CD4-positive, alpha-beta T cell treated with Interleukin-21 for 1 hour (primary cell): ENCODE measurements at places on chromosomes 16 and 17.

DNA sequence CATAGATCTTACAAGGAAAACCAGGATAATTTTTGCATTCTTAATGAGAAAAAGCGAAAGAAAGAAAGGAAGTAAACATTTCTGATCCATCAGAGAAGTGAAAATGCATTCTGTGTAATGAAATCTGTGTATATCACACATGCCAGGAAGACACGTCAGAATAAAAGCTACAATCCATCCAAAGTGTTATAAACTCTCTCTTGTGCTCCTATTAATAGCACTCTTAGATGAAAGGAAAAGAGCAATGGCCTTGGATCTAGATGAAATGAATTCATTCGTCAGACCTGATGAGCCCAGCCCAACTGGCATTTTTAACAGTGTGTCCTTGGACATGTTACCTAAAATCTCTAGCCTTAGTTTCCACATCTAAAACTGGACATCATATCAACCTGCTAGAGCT lies 885.5 kb downstream of the CDH11 start:
- DNase-seq = no peak

- DNase-seq = no peak
Observed at GRCh38 chr16:4290236-4290830, 17.5 kb upstream of the TFAP4 start.

GRCh38 chr16:4664538-4665418 lies 28.6 kb upstream of the NUDT16L1 start:
- DNase-seq = peak; percentile 71

GRCh38 chr16:54265575-54266107 lies 20.9 kb downstream of the IRX3 start:
- DNase-seq = no peak

DNA sequence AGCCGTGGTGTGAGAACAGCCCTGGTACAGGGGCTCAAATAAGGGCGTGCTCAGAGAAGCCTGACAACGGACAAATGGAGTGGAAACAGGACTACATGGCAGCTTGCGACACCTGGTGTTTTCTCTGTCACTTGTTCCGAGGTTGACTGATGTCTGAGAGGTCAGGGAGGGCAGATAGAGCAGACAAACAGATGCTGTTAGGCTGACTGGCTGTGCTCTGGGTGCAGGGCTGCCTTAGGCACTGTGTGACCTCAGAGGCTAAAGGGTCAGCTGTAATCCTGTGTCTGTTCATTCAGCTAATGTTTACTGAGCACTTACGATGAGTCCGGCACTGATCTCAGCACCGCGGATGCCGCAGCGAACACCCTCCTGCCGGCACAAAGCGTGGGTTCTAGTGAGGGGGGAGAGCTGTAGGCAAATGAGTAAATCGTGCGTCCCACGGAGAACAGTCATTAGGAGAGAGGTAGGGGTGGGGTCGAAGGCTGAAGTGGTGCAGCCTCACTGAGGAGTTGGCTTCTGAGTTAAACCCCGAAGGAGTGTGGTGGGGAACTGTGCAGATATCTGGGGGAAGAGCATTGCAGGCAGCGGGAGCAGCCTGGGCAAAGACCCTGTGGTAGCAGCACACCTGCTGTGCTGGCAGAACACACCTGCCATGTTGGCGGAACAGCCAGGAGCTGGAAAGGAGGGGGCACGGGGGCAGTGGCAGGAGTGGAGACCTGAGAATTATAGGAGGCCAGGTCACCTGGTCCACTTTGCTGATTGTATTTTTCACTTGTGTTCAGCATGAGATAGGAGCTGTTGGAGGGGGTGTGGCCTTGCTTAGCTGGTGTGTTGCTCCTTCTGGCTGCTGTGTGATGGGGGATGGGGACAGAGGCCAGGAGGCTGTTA lies 35.0 kb downstream of the GPT2 start:
- peak; percentile 2 for DNase-seq

GRCh38 chr17:73201215-73202069 lies 8.6 kb downstream of the COG1 start:
- DNase-seq = no peak

DNA sequence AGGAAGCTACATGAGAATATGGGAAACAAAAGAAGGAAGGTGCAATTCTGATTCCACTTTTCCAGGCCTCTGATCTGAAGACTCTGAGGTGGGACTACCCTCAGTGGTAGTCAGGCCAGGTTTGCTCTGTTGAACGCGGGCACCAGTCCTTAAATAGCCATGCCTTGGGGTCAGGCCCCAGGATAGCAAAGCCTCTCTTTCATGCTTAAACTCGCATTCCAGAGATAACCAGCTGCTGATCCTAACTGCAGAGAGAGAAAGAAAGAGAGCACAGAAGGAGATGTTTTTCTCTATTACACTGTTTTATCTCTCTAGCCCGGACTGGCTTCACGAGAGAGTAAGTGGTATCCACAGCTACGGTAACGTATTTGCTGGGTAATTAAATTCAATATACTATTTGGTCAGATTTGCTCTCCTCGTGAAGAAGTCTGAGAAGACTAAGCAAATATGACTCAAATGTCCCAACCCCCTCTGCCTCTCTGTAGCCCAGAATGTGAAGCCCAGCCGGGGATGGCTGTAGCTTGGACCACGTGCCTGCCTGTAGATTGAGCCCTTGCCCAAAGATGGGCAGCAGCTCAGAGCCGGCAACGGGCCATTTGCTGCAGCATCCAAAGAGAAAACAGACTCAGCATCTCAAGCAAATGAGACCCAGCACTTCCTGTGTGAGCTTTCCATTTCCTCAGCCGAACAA lies 122.2 kb downstream of the SMG6 start:
- DNase-seq = no peak

DNA sequence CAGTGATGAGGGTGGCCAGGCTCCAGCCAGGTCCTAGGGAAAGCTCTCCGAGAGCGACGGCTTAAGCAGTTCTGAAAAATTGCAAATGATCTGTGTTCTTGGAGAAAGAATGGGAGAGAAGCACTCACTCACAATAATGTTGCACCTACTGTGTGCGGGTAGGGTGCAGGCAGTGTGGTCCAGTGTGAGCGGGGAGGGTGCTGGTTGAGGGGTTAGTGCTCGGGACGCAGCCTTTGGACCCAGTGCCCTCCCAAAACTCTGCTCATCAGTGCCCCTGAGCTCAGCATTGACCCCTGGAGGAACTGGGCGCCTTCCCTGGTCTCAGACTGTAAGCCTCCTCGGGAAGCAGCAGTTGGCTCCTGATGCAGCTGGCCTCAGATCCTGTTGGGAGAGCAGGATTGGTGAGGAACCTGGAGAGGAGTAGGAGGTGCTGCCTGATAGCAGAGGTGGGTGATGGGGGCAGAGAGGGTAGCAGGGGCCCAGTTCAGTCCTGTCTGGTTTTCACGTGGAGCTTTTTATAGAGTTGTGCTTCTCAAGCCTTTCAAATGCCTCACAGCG lies 23.6 kb upstream of the ZNF750 start:
- DNase-seq = no peak

- DNase-seq = no peak
Observed at GRCh38 chr17:4560421-4560820, at the start of gene GGT6. Gene GGT6, minus strand, starts transcription at chr17:4560577. Its CDS starts 56 bp downstream, at chr17:4560521.

- DNase-seq = no peak
Observed at GRCh38 chr17:47643116-47643515, 6.6 kb upstream of the KPNB1 start.

DNA sequence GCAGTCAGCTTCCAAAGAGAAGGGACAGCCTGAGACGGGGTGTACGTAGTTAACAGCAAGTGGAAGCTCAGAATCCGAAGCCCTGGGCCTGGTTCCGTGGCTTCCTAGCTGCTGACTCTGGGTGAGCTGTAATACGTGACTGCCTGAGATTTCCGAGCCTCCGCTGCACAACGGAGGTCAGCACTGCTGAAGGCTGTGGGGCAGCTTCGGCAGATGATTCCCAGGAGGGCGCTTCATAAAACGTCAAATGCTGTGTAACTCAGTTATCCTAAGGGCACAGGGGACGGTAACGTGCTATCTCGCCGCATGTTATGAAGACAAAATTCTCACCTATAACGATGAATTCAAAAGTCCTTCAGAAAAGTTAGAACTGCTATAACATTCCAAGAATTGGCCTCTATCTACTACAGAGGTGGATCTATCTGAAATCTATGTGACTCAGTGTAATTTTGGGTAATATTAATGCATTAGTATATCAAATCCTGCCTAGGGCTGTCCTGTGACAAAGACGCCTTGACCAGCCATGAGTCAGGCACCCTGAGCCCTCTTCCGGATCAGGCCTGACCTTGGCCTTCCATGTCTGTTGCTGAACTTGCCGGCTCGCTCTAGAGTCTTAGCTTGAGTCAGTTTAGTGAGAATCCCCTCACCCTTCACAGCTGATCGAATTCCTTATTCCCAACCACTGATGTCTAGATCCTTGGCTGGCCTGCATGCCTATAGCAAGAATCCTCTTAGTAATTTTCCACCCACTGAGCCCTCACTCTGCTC lies 43.5 kb downstream of the MARF1 start:
- DNase-seq = no peak

DNA sequence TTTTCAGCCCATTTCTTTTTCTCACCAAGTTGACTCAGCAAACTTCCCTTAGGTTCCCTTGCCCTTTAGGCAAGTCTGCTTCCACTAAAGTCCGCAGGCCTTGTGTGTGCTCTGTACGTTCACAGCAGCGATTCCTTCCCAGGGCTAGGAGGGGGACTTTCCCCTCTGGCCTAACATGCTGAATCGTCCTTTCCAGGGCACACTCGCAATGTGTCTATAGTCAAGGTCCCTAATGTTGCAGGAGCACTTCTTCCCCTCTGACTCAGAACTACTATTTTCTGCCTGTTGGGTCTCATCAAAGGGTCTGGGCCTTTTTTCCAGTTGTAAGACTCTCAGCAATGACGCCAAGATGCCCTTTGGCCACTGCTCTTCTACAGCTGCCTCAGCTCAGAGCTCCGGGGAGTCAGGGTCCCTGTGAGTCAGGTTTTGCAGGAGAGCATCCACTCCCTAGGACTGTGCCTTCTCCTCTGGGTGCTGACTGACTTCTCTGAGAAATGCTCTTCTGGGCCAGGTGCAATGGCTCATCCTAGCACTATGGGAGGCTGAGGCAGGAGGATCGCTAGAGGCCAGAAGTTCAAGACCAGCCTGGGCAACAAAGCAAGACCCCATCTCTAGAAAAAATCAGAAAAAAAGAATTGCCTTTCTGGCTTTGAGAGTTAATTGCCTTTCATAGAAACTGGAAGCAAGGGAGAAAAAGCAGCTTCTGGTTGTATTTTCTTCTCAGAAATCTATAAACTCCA lies 64.4 kb upstream of the TBX2 start:
- DNase-seq = no peak
